Activated T-helper 9 cell treated with anti-CD3 and anti-CD28 coated beads, Interleukin-2, amount 50 U/mL, for 16 hours (primary cell): ENCODE measurements at places on chromosomes 4 and X.

GRCh38 chr4:35526456-35526855, 717.9 kb downstream of the ARAP2 start:
- no peak for DNase-seq

- DNase-seq: no peak
Measured at GRCh38 chr4:183399616-183400015, 44.8 kb upstream of the CDKN2AIP start.

DNA sequence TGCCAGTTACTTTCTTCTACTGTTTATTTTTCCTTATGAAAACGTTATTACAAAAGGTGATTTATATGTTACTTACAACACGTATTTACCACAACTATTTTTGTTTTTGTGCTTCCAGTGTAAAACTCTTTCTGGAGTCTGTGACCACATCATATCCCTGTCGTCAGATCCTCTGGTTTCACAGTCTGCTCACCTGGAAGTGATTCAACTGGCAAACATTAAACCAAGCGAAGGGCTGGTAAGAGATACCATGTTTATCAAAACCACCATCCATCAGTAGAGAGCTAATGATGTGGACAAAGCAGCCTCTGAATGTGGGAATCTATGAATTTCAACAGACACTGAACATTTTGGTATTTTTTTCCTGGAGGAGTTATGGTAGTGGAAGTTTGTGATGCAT, 116.1 kb downstream of the CNKSR2 start:
- no peak for DNase-seq

GRCh38 chr4:54526560-54526959, 131.2 kb upstream of the KIT start:
- DNase-seq: no peak

DNA sequence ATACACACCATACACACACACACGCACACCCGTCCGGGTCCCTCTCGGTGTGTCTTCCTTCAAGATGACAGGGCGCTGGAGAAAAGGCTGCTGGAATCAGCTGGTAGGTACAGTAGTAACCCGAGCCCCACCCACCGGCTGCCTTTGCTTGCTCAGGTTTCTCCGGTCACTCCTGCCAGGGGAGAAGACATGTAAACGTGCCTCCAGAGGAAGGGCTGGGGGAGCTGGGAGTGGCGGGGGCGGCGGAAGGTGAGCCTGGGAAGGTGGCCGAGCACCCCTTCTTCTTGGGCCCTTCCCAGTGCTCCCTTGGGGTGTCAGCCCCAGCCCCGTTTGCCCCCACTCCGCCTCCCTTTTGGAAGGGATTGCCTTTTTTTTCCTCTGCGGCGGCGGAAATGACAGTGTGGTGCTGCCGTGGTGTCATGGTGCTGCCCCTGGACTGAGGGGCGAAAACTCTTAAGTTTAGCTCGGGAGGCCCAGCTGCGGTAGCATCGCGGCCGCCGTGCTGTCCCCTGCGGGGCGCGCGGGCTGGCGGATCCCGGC, at the start of gene MID2:
TSS of gene MID2 (plus strand) at position 169 of the 540 bp plus-strand sequence. CDS start 561 bp downstream, outside the sequence.
- peak; percentile 29 for DNase-seq
